ENCODE measurements at places on chromosomes 7 and 10. TPM values are rescaled to one million over a fixed set of nuclear protein-coding genes. Genes with fewer than 3 reads are reported as not detected.

FEZF1 gene
- not detected for total RNA-seq

TBC1D12 gene
- total RNA-seq = 9.2 TPM

ATRNL1 gene
- total RNA-seq = 0.16 TPM

COL13A1 gene
- 9.3 TPM for total RNA-seq

ACTR3C gene
- 2.0 TPM for total RNA-seq

LEP gene
- not detected for total RNA-seq

Data from bronchial smooth muscle cell (primary cell).